ENCODE measurements at places on chromosomes 2 and 18. TPM values are rescaled to one million over a fixed set of nuclear protein-coding genes. Genes with fewer than 3 reads are reported as not detected.

ASB18 gene
- not detected for total RNA-seq

FN1 gene
- 133 TPM for total RNA-seq

SLC38A11 gene
- not detected for total RNA-seq

CDK15 gene
- total RNA-seq = 0.16 TPM

LINC00305 gene
- not detected for total RNA-seq

XIRP2 gene
- not detected for total RNA-seq

REG3A gene
- total RNA-seq = not detected

NR4A2 gene
- 0.31 TPM for total RNA-seq

PSTPIP2 gene
- total RNA-seq = 21.1 TPM

CHRND gene
- not detected for total RNA-seq

COLEC12 gene
- total RNA-seq = 0.38 TPM

PROKR1 gene
- not detected for total RNA-seq

ALK gene
- total RNA-seq = not detected

KCNG2 gene
- total RNA-seq = not detected

CRYGC gene
- total RNA-seq = not detected

FOXD4L1 gene
- not detected for total RNA-seq

EMX1 gene
- total RNA-seq = not detected

EML6 gene
- total RNA-seq = 0.04 TPM

CCDC141 gene
- total RNA-seq = not detected

FAM237A gene
- total RNA-seq = not detected

SERPINB12 gene
- total RNA-seq = not detected

MC5R gene
- not detected for total RNA-seq

ALPG gene
- not detected for total RNA-seq

PMS1 gene
- total RNA-seq = 15.9 TPM

CLIP4 gene
- total RNA-seq = 37.1 TPM

LYPD6 gene
- total RNA-seq = 7.0 TPM

STARD6 gene
- total RNA-seq = not detected

STK36 gene
- 9.0 TPM for total RNA-seq

SPATA3 gene
- not detected for total RNA-seq

METTL21A gene
- total RNA-seq = 25.5 TPM
